MCF 10A (cell line): ENCODE measurements at places on chromosomes 12 and 14. TPM values are rescaled to one million over a fixed set of nuclear protein-coding genes. Genes with fewer than 3 reads are reported as not detected.

The BRMS1L gene
- total RNA-seq = 7.8 and 10.8 TPM in 2 replicates

The ADSS1 gene
- 2.9 and 5.2 TPM in 2 replicates for total RNA-seq

The LRFN5 gene
- not detected in 2 replicates for total RNA-seq

The LRP6 gene
- total RNA-seq = 24.9 and 27.6 TPM in 2 replicates

The GYS2 gene
- total RNA-seq = 0.29 and 0.47 TPM in 2 replicates

The POTEM gene
- not detected in 2 replicates for total RNA-seq

The TNFRSF1A gene
- 103 and 110 TPM in 2 replicates for total RNA-seq

The HOXC5 gene
- 0.74 TPM in 1 of 2 replicates, not detected in the other for total RNA-seq

The MORN3 gene
- 0.35 and 0.52 TPM in 2 replicates for total RNA-seq

The CRACR2A gene
- total RNA-seq = not detected in 2 replicates

The RHEBL1 gene
- total RNA-seq = 0.35 and 0.93 TPM in 2 replicates

- no peak for DNase-seq
- no peak overlapping the region for H3K27ac ChIP-seq
- no peaks in the 10 kb centered on the region for H3K4me1 ChIP-seq
- no peak overlapping the region for H3K4me3 ChIP-seq
Observed at GRCh38 chr14:62886461-62886860, 158.8 kb downstream of the KCNH5 start.

DNA sequence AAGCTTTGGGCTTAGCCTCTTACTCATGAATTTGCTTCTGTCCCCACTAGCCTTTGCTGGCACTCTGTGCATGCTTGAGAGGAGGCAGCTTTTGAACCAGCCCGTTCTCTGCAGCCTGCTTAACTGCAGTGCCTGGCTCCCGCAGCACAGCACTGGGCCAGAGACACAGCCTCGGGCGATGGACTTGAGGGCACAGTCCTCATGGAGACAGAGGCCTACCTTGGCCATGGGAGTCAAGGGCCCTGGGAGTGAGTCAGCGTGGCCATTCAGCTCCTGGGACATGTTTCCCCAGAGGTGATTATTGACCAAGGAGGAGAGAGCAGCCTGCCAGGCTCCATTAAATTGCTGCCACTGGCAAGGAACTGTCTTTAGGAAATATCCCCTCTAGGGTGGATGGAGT lies 93.5 kb downstream of the SMOC1 start:
- no peaks in the 10 kb centered on the region for H3K4me1 ChIP-seq
- H3K27ac ChIP-seq = no peak overlapping the region
- no peaks in the 10 kb centered on the region for H3K36me3 ChIP-seq

GRCh38 chr14:92917041-92917940 lies 5.7 kb upstream of the CHGA start:
- H3K4me3 ChIP-seq = no peak overlapping the region
- H3K36me3 ChIP-seq = no peaks in the 10 kb centered on the region
- no peak for DNase-seq
- peaks cover under 1% of the 10 kb centered on the region for H3K4me1 ChIP-seq
- no peak overlapping the region for H3K27ac ChIP-seq
- peaks cover 68% of the 10 kb centered on the region for H3K27me3 ChIP-seq

DNA sequence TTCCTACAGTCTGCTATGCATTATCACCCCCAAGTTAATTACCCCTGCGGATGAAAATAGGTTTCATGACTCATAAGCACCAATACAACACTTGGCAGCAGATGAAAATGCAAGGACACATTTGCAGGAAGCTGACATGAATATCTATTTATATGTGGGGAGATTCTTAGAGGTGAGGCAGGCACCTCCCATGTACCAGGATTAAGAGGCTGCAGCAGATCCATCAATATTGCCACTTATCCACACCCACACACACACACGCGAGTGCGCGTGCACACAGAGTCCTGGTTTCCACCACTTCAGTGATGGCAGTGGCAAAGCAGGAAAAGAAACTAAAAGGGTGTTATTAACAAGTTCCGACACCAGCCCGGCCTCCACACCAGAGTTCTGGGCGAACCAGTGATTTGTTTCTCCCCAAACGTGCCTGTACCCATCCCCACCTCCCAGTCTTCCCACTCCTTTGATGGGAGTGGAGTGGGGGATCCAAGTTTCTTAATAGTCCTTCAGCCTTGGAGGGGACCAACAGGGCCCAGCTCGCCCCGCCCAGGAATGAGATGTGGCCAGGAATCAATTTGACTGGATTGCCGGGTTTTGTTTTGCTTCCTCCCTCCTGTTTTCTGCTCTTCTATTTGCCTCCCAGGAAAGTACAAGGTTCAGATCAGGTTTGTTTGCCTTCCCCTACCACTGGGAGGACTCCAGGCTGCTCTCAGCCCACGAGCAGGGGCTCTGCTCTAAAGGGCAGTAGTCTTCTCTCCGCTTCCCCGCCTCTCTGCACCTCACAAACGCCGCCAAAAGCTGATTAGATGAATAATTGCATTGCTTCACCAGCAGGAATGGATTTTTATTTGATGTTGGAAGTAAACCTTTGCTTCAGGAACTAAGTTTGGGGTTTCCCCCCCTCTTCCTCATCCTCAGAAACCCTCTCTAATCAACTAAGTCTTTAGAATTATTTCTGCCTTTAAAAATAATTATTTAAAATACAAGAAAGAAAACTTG lies 5.2 kb downstream of the IRF2BPL start:
- H3K4me1 ChIP-seq = peaks cover 23% of the 10 kb centered on the region
- peak; percentile 52 for DNase-seq
- H3K27ac ChIP-seq = no peak overlapping the region
- peak overlapping the region; percentile 81 for H3K4me3 ChIP-seq
- no peaks in the 10 kb centered on the region for H3K27me3 ChIP-seq
- H3K36me3 ChIP-seq = peaks cover 29% of the 10 kb centered on the region

DNA sequence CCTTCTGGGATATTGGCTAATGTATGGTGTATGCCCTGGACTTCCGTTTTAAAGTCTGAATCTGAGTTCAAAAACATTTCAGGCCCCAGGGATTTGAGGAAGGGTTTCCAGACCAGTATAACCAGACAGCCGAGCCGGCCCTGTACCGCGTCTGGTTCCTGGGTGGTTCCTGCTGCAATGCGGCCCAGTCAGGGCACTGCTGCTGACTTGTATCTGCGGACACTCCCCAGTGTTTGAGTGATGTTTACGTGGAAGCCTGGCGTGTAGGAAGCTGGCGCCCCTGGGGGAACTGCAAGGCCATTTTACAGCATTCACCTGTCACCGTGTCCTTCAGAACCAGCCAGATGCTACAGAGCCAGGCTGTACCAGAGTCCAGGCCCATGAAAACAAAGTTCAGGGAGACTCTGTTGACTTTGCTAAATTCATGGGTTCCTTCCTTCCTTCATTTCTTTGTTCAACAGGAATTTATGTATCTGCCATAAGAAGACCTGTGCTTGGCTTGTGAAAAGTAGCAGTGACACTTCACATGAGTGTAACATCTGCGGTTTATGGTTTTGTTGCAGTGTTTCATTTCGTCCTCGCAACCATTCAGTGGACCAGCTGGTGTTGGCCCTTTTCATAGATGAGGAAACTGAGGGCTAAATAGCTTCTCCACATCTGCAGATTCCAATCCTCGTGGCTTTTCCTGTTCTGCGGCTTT lies 16.8 kb downstream of the EML1 start:
- H3K4me3 ChIP-seq = no peak overlapping the region
- H3K36me3 ChIP-seq = no peaks in the 10 kb centered on the region
- H3K4me1 ChIP-seq = no peaks in the 10 kb centered on the region
- no peak for DNase-seq
- H3K27me3 ChIP-seq = no peaks in the 10 kb centered on the region

DNA sequence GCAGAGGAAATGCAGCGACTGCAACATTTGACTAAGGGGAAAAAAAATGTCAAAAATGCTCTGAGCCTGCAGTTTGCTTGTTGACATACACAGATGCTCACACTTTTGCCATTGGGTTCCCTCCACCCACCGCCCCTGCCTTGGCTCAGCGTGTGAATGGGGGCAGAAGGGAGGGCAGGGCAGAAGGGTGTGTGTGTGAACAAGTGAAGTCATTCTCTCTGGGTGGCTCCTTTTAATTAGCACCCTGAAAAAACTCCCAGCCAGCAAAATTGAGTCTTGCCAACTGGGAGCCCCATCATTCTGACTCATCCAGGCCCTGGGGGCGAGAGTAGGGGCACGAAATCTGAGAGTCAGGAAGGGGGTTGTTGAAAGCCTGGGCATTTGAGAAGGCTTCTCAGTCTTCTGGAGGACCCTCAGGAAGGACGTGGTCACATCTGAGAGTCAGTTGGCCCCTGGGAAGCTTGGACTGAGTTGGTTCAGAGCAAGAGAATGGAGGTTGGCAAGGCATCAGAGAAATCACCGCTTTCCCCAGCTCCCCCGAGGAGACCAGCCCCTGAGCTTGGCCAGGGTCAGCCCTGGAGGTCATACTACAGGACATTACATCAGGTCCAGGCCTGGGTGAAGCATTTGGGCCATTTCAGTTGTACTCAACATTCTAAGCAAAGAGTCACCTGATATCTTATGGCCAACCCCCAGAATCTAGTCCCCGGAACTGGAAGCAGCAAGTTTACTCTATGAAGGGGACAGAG lies 22.7 kb upstream of the KRT78 start:
- peak overlapping the region; percentile 14 for H3K4me3 ChIP-seq
- peak; percentile 98 for DNase-seq
- H3K4me1 ChIP-seq = peaks cover 85% of the 10 kb centered on the region

GRCh38 chr14:74392616-74393570 lies 33.1 kb downstream of the SYNDIG1L start:
- DNase-seq = no peak
- H3K4me3 ChIP-seq = no peak overlapping the region
- no peaks in the 10 kb centered on the region for H3K4me1 ChIP-seq
- no peak overlapping the region for H3K27ac ChIP-seq
- H3K36me3 ChIP-seq = no peaks in the 10 kb centered on the region
- H3K27me3 ChIP-seq = peaks cover 94% of the 10 kb centered on the region

GRCh38 chr14:58717813-58718212 lies 80.1 kb downstream of the DACT1 start:
- H3K4me1 ChIP-seq = peaks cover 5% of the 10 kb centered on the region
- peaks cover 97% of the 10 kb centered on the region for H3K27me3 ChIP-seq
- H3K4me3 ChIP-seq = no peak overlapping the region
- H3K27ac ChIP-seq = no peak overlapping the region
- DNase-seq = no peak

DNA sequence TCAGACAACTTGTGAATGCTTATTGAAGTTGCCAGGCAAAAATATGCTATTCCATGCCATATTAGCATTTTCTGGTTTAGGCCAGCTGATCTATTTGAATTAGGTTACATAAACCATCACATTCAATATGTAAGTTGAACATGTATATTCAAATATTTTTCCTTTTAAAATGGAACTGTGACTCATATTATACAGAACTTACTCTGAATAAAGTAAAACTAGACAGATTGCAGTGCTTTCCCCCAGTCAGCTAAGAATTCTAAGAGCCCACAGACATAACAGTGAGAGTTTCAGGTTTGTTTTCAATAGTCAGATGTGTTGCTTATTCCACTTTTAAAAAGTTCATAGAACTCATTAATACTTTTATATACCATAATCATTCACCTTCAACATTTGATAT lies 119.8 kb downstream of the MGST1 start:
- H3K27me3 ChIP-seq = no peaks in the 10 kb centered on the region
- H3K27ac ChIP-seq = no peak overlapping the region

DNA sequence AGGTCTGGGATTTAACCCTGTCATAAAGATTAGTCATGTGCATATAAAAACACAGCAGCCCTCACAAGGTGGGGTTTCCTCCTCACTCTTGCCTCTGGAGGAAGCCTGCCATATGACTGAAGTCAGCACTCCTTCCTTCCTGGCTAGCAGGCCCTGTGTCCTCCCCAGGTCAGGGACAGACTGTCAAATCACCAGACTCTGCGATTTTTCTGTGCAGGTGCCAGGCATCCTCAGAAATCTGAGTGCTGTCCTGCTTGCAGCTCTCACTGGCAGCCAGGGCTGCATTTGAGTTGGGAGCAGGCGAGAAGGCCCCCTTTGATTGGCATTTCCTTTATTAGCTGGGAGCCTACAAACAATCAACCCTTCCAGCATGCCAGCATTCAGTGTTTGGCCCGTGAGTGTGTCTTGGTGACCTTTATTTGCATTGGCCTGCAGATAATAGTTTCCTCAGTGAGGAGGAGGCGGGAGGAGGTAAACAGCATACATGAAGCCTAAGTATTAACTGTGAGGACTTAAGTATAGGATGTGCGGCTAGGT lies 183.8 kb upstream of the ARHGAP5 start:
- H3K27ac ChIP-seq = no peak overlapping the region
- H3K4me1 ChIP-seq = peaks cover 16% of the 10 kb centered on the region
- H3K27me3 ChIP-seq = no peaks in the 10 kb centered on the region
- H3K4me3 ChIP-seq = no peak overlapping the region

- no peaks in the 10 kb centered on the region for H3K36me3 ChIP-seq
- no peaks in the 10 kb centered on the region for H3K27me3 ChIP-seq
- peaks cover 48% of the 10 kb centered on the region for H3K4me1 ChIP-seq
- DNase-seq = no peak
- no peak overlapping the region for H3K4me3 ChIP-seq
- H3K27ac ChIP-seq = peak overlapping the region; percentile 84
Observed at GRCh38 chr12:87814625-87815024, 214.6 kb downstream of the C12orf50 start.

DNA sequence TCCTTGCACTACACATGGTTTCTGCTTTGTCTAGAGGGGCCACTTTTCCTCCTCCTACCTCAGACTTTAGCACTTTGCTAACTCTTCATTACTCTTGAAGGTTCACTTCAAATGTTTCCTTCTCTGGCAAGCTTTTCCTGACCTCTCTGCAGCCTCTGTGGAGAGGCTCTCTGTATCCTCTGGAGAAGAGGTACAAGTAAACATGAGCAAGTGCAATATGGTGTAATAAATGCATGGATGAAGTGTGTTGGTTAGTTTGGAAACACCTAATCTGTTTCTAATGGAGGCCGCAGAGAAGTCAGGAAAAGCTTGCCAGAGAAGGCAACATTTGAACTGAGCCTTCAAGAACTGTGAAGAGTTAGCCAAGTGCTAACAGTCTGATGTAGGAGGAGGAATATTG lies 329.3 kb downstream of the GRIN2B start:
- no peaks in the 10 kb centered on the region for H3K4me1 ChIP-seq
- H3K4me3 ChIP-seq = no peak overlapping the region
- DNase-seq = no peak
- no peak overlapping the region for H3K27ac ChIP-seq
- peaks cover 10% of the 10 kb centered on the region for H3K27me3 ChIP-seq

GRCh38 chr12:40106202-40106533 lies 287 bp upstream of the SLC2A13 start:
- peaks cover 14% of the 10 kb centered on the region for H3K4me1 ChIP-seq
- no peak for DNase-seq
- no peaks in the 10 kb centered on the region for H3K27me3 ChIP-seq
- no peaks in the 10 kb centered on the region for H3K36me3 ChIP-seq
- peak overlapping the region; percentile 76 for H3K4me3 ChIP-seq

GRCh38 chr14:104560586-104560945 lies 19.0 kb upstream of the C14orf180 start:
- no peak overlapping the region for H3K27ac ChIP-seq
- DNase-seq = no peak
- H3K36me3 ChIP-seq = no peaks in the 10 kb centered on the region
- H3K27me3 ChIP-seq = peaks cover 30% of the 10 kb centered on the region
- no peak overlapping the region for H3K4me3 ChIP-seq

- no peak overlapping the region for H3K4me3 ChIP-seq
- peak; percentile 73 for DNase-seq
- H3K4me1 ChIP-seq = peaks cover 8% of the 10 kb centered on the region
- no peaks in the 10 kb centered on the region for H3K36me3 ChIP-seq
- H3K27me3 ChIP-seq = no peaks in the 10 kb centered on the region
Observed at GRCh38 chr12:123062681-123063486, 82.4 kb downstream of the ARL6IP4 start.
